ENCODE measurements at places on chromosomes 5 and 9. TPM values are rescaled to one million over a fixed set of nuclear protein-coding genes. Genes with fewer than 3 reads are reported as not detected.
A peak's percentile ranks its signal among the peaks of the same experiment; 100 is the strongest.

The DNM1 gene
- 1.2 TPM for total RNA-seq

The SMARCA2 gene
- 293 TPM for total RNA-seq

The MCC gene
- 3.8 TPM for total RNA-seq

The GFRA3 gene
- total RNA-seq = not detected

The PCDHB9 gene
- total RNA-seq = not detected

The SLC6A19 gene
- not detected for total RNA-seq

The WDR38 gene
- total RNA-seq = not detected

The TAF11L10 gene
- not detected for total RNA-seq

The CAAP1 gene
- total RNA-seq = 17.7 TPM

The CDKN2B gene
- total RNA-seq = 1.4 TPM

The NEUROG1 gene
- not detected for total RNA-seq

- no peak overlapping the region for H3K4me3 ChIP-seq
- H3K4me1 ChIP-seq = peaks cover 12% of the 10 kb centered on the region
- no peak overlapping the region for H3K27ac ChIP-seq
- H3K36me3 ChIP-seq = peaks cover 49% of the 10 kb centered on the region
- no peaks in the 10 kb centered on the region for H3K27me3 ChIP-seq
- DNase-seq = no peak
Observed at GRCh38 chr9:4861736-4862451, 69.2 kb downstream of the RCL1 start.

- DNase-seq = no peak
- no peaks in the 10 kb centered on the region for H3K27me3 ChIP-seq
- no peaks in the 10 kb centered on the region for H3K36me3 ChIP-seq
- H3K4me1 ChIP-seq = peaks cover 17% of the 10 kb centered on the region
- H3K27ac ChIP-seq = no peak overlapping the region
Observed at GRCh38 chr9:5188060-5188984, 2.9 kb upstream of the INSL6 start.

- peak overlapping the region; percentile 57 for H3K27ac ChIP-seq
- no peak for DNase-seq
- peaks cover 33% of the 10 kb centered on the region for H3K4me1 ChIP-seq
- no peak overlapping the region for H3K4me3 ChIP-seq
- H3K27me3 ChIP-seq = no peaks in the 10 kb centered on the region
Observed at GRCh38 chr5:133333326-133334150, 278.8 kb downstream of the FSTL4 start.

GRCh38 chr5:158409507-158409906 is 550.6 kb upstream of the CLINT1 start:
- H3K27me3 ChIP-seq = peaks cover 2% of the 10 kb centered on the region
- no peaks in the 10 kb centered on the region for H3K4me1 ChIP-seq

- H3K4me1 ChIP-seq = no peaks in the 10 kb centered on the region
- DNase-seq = peak; percentile 35
- no peak overlapping the region for H3K27ac ChIP-seq
Observed at GRCh38 chr9:100437860-100438805, 11.2 kb downstream of the MSANTD3 start.

DNA sequence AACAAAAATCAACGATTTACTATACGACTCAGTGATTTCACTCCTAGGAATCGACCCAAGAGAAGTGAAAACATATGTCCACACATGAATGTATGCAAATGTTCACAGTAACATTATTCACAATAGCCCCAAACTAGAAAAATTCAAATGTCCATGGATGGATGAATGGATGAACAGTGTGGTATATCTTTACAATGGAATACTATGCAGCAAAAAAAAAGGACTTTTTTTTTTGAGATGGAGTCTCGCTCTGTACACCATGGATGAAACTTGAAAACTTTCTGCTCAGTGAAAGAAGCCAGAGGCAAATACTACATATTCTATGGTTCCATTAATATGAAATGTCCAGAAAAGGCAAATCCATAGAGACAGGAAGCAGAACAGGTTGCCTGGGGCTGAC is 233.8 kb downstream of the ROR2 start:
- no peaks in the 10 kb centered on the region for H3K36me3 ChIP-seq
- H3K4me1 ChIP-seq = peaks cover 14% of the 10 kb centered on the region
- H3K4me3 ChIP-seq = no peak overlapping the region
- no peak for DNase-seq
- peaks cover 47% of the 10 kb centered on the region for H3K27me3 ChIP-seq
- no peak overlapping the region for H3K27ac ChIP-seq

DNA sequence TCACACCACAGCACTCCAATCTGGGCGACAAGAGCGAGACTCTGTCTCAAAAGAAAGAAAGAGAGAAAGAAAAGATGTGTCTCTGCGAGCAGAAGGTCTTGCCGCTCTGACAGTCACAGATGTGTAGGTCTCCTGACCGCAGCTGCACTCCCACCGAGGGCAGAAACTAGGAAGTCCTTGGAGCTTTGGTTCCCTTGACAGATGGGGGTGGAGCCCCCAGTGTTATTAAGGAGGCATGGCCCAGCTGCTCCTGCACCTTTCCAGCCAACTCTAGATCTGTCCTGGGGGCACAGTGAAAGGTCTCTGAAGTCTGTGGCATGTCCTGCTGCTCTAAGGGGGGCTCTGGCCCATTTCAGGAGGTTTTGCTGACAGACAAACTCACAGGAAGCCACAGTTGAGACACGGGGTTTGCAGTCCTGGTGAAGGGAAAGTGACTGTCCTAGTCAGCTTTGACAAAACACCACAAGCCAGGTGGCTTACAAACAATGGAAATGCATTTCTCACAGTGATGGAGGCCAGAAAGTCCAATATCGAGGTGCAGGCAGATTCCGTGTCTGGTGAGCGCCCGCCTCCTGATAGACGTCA is 9.0 kb upstream of the DIPK1B start:
- H3K4me3 ChIP-seq = no peak overlapping the region
- no peaks in the 10 kb centered on the region for H3K36me3 ChIP-seq
- no peak for DNase-seq

- no peak overlapping the region for H3K4me3 ChIP-seq
- DNase-seq = no peak
- H3K36me3 ChIP-seq = peaks cover 4% of the 10 kb centered on the region
- no peak overlapping the region for H3K27ac ChIP-seq
- no peaks in the 10 kb centered on the region for H3K27me3 ChIP-seq
Observed at GRCh38 chr9:93141771-93142483, 7.9 kb upstream of the NINJ1 start.

GRCh38 chr5:43192558-43193180 is 644 bp downstream of the NIM1K start:
- H3K4me1 ChIP-seq = peaks cover 27% of the 10 kb centered on the region
- peaks cover 16% of the 10 kb centered on the region for H3K27me3 ChIP-seq
- DNase-seq = peak; percentile 53
- H3K36me3 ChIP-seq = peaks cover 6% of the 10 kb centered on the region

DNA sequence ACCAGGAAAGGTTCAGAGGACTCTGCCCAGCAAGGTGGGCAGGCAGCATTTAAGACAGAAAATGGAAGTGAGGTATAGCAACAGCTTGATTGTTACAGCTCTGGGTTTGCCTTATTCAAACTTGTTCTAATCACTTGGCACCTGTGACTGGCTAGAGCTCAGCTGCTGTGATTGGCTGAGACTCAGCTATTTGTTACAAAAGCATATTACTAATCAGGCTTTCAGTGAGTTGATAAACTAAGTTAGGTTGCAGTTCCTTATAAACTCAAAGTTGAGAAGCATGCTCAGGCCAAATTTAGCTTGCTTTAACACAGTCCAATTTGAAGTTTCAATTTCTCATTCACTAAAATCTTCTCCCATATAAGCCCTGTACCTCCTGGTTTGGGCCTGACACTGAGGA is 56.3 kb downstream of the GDA start:
- no peak for DNase-seq
- no peaks in the 10 kb centered on the region for H3K36me3 ChIP-seq
- H3K27me3 ChIP-seq = peaks cover 13% of the 10 kb centered on the region

Measured in activated naive CD8-positive, alpha-beta T cell treated with anti-CD3 and anti-CD28 coated beads, Interleukin-2, amount 10 ng/mL, durations not matched to agents 7 days and 5 days (primary cell).